ENCODE measurements at places on chromosomes 7 and 10.

GRCh38 chr7:134935701-134936100 lies 50.6 kb upstream of the AGBL3 start:
- no peak for DNase-seq

DNA sequence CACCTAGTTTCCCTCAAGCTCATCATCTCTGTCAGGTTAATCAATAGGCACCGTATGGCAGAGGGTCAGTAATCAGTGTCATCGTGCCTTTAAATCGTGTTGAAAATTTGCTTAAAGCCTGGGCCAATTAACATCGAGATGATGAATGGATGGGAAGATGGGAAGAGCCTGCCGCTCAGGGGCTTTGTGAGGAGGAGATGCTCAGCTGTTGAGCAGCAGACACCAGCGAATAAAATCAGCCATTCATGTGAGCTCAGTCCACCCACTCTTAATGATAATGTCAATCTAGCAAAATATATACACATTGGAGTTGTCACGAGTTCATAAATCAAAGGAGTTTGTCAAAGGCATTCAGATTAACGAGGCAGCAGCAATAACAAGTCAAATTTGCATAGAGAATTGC lies 97.7 kb downstream of the BTRC start:
- no peak for DNase-seq

DNA sequence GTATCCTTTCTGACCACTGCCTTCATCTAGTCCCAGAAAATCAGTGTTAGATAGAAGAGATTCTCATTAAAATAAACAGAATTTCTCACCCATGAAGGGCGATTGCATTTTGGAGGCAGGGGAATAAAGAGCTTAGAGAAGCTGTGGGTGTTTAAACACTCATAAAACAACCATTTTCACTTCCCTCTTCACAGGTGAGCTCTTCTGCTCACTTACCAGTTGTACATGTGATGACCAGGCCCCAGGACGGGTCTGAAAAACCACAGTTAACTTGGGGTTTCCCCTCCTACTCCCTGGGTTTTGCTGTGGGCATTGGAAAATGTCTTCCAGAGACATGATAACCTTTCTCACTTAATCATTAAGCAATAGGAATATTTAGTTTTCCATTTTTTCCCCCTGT lies 411.6 kb upstream of the DPP6 start:
- no peak for DNase-seq

- no peak for DNase-seq
Measured at GRCh38 chr10:69756279-69756678, 45.4 kb upstream of the COL13A1 start.

DNA sequence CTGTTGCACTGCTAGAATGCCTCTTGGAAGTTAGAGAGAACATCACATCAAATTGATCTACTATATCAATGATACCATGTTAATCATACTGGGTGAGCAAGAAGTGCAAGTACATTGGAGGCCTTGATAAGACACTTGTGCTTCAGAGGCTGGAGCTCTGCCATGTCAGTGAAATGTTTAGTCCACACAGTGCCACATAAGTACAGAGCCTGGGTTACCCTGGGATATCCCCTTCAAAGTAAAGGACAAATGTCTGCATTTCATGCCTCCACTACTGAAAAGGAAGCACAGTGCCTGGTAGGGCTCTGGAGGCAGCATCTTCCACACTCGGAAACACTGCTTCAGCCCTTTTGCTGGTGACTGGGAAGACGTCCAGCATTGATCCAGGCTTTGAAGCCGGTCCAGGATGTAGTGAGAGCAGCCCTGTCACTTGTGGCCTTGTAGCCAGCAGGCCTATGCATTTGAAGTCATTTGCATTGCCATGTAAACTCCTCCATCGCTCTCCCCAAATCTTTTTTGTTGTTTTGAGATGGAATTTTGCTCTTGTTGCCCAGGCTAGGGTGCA lies 15.7 kb upstream of the STN1 start:
- DNase-seq = no peak

DNA sequence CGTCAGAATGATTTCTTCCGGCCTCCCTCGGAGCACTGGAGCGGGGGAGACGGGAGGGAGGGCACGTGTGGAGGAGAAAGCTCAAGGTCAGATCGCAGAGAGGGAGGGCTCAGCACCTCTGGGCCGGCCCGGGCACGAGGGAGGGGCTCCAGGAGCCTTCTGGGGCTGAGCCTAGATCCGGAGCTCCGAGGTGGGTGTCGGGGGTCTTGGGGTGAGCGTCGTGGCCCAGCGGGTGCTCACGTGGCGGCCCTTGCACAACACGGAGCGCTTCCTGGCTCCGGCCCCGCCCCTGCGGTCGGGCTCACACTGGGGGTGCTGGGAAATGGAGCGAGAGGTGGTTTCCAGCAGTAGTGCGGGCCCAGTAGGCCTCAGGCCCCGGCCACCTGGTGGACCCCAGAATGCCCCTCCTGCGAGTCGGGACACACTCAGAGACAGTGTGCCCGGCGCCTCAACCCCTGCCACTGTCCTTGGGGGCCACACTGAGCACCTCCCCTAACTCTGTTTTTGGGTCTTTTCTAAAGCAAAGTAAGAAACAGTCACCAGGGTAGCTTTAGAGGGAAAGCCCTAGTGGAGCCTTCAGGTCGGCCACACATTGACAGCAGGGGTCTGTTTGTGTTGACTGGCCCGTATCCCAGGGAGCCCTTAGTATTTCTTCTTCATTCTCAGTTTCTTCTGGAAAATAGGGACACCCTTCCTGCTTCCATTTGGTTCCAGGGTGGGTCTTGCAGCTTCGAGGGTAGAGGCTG lies 798 bp downstream of the PPIF start:
- peak; percentile 75 for DNase-seq

DNA sequence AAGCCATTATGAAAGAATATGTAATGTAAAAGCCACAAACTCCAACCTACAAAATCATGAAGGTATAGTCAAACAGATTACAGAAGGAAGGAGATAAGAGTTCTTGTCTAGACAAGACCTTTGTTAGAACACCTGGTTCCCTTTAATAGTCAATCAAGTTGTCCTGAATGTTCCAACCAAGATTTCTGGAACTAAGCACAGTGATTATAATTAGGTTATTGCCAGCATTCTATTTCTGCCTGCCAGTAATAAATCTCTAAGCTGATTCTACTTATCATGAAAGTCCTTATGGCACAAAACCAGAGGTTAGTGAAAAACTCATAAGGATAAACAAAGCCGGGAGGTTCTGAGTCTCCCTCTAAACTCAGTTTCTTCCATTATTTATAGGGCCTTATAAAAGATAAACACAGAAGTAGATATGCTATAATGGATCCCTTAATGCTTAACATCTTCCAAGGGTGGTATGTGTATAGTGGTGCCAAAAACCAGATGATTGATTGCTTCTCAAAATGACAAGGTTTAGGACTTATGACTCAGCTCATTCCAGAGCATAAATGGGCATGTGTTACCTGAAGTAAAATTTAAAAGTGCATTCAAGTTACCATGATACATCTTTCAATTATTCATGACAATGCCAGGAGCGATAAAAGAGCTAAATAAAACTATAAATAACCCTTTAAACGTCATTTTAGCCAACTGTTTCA lies 237.2 kb downstream of the CSTF2T start:
- no peak for DNase-seq

- no peak for DNase-seq
Measured at GRCh38 chr10:71040846-71041605, 152.7 kb upstream of the PCBD1 start.

DNA sequence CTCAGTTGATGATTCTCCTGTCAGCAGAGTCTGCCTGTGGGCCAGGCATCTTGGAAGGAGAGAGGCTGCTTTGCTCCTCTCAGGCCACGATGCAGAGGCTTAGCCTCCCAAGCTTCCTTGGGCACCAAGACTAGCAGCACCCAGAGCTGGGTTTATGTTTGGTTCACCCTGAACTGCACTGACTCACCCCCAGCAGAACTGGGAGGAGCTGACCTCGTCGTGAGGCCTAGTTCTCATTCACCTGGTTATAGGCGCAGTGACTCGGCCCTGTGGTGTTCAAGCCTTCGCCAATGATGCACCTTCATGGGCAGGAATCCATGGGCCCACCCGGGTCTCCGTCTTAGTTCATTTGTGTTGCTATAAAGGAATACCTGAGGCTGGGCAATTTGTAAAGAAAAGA lies 122.0 kb upstream of the ZNF438 start:
- DNase-seq = no peak

- DNase-seq = no peak
Measured at GRCh38 chr7:23759671-23760391, 49.8 kb downstream of the STK31 start.

- DNase-seq = no peak
Measured at GRCh38 chr10:117761695-117762094, 219.1 kb downstream of the EMX2 start.

- peak; percentile 24 for DNase-seq
Measured at GRCh38 chr7:153432063-153432462, 620.1 kb upstream of the DPP6 start.

- no peak for DNase-seq
Measured at GRCh38 chr7:78234634-78235033, 436.1 kb downstream of the PHTF2 start.

DNA sequence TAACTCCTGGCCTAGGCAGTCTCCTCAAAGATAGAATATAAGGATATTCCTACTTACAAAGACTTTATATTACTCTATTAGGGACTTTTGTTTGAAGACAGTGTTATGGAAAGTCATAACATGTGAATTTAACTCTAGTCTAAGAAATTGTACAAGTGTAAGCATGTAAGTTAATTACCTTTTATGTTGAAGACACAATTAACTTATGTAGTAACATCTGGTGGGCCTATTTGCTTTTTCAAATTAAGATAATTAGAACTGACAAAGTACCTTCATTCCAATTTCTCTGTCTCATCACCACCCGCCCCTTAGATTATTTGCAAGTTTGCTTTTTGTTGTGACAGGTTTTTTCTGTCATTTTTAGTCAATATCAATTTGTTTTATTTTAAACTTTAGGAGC lies 126.0 kb upstream of the THSD7A start:
- no peak for DNase-seq

DNA sequence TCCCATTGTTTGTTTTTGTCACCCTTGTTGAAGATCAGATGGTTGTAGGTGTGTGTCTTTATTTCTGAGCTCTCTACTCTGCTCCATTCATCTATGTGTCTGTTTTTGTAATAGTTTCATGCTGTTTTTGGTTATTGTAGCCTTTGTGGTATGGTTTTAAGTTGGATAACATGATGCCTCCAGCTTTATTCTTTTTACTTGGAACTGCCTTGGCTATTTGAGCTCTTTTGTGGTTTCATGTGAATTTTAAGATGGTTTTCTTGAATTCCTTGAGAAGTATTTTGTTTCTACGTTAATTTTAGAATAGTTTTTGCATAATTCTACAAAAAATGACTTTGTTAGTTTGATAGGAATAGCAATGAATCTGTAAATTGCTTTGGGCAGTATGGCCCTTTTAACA lies 170.0 kb upstream of the IGFBP3 start:
- no peak for DNase-seq

DNA sequence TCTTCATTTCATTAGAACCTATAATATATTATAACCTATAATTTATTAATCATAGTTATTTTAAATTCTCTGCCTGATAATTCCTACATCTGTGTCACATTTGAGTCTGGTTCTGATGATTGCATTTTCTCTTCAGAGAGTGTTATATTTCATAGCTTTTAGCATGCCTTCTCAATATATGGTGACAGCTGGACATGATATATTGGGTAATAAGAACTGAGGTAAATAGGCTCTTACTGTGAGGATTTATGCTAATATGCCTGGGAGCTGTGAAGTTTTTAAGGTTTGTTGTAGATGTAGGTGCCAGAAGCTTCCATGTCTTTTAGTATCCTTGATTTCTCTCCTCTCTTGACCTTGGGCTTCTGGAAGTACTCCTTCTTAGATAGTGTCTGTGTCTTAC lies 325.9 kb upstream of the SEMA3D start:
- DNase-seq = no peak

- DNase-seq = peak; percentile 77
Measured at GRCh38 chr7:66150471-66150870, 35.8 kb downstream of the CRCP start.

DNA sequence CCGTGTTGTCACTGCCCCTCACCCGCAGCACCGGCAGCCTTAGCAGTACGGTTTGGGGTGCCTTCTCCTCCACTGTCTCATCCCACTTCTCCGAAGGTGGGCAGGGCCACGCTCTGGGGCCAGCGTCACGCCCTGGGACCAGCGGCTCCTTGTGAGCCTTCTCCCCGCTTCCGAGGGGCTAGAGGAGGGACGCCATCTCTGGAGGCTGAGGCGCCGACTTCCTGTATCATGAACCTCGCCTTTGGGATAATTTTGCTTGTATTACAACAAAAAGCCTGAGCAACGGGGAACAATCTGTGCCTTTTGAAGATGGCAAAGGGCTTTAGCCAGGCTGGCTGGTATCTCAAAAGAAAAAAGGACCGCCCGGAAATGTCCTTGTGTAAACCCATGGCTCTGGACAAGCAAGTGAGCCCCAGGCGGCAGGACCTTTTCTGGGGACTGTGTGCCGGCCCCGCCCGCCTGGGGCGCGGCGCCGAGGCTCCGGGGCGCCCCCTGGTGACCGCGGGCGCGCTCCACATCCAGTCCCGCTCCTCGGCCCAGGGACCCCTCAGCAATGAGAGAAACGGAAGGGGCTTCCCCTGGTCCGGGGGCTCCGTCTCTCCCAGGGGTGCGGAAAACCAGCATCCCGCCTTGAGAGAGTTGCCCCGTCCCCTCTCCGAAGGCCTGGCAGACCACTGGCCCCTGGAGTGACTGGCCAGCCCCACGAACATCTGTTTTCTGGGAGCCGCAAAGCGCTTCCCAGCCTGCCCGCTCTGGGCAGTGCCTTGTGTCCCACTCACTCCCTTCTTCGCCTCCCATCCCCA lies 3.8 kb downstream of the DEPP1 start:
- DNase-seq = peak; percentile 80

DNA sequence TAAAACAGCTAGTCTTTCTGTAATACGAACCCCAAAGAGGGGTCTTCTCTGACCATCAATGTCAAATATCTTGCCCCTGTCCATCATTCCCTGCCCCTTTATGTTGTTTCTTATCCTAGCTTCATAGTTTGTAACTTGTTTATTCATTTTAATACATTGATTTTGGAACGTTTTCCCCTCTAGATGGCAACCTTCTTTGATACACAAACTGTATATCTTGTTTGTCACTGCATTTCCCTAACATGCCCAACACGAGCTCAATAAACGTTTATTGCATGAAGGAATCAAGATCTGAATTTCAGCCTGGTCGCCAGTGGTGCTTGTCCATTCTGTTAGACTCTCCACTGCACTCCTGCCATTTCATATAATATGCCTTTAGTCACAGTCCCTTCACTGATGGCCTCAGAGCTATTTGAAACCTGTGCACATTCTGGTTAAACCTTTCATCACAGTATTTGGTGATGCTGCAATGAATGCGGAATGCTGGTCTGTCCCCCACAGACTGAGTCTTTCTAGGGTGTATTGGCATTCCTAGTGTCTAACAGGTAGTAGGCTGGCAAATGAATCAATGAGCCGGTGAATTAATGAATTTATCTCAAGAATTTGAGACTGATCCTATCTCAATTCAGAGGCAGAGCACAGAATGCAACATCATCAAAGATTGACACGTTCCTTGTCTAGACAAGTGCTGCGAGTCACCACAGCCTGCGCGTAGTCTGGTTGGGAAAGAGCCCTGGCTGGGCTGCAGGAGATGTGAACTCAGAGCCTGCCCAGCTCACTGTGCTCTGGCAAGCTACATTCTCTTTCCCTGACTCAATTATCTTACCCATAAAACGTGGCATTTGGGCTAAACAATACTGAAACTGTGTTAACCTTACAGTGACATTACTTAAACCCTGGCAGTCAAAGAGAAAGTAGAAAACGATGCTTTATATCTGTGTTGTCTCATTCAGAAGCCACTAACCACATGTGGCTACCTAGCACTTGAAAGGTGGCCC lies 55.2 kb upstream of the FRMD4A start:
- DNase-seq = no peak
